ENCODE measurements at places on chromosomes 1 and 21.
A peak's percentile ranks its signal among the peaks of the same experiment; 100 is the strongest.

DNA sequence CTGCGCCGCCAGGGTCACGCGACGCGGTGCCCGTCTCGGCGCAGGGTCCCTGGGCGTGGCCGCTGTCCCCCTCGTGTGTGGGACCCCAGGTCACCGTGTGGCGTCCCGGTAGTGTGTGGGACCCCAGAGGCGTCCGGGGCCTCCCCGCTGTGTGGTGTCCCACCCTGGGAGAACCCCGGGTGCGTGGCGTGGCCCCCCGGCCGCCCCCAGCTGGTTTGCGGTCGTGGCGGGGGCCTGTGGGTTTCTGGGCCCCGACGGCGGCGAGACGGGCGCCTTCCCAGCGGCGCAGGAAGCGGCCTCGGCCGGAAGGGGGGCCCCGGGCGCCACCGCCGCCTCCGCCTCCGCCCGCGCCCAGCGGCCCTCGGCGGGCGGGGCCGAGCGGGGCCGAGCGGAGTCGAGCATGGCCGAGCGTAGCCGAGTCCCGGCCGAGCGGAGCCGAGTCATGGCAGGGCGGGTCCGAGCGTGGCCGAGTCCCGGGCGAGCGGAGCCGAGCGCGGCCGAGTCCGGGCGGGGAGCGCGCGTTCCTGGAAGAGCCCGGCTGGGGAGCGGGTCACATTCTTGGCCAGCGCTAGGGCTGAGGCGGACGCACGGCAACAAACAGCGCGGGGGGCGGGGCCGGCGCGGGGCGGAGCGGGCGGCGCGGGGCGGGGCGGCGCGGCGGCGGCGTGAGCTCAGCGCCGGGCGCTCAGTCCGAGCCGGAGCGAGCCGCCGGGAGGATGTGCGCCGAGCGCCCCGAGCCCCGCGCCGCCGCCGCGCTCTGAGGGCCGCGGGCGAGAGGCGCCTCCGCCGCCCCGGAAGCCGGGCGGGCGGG is 568 bp upstream of the SKI start:
- peak; percentile 96 for DNase-seq

DNA sequence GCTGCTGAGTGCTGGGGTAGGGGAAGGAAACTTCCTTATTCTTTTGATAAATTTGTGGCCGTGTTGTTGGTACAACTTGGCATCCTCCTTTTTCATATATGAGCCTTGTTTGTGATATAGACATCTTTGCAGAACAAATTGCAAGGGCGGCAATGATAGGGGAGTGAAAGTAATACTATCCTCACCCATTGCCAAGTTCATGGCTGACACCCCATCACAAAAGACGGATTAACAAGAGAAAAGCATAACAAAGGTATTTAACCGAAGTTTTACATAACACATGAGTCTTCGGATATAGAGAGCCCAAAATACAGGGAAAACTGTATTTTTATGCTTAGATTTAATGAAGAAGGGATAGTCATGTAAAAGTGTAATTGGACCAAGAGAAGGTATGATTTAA is 86.3 kb upstream of the TMPRSS2 start:
- no peak for DNase-seq

DNA sequence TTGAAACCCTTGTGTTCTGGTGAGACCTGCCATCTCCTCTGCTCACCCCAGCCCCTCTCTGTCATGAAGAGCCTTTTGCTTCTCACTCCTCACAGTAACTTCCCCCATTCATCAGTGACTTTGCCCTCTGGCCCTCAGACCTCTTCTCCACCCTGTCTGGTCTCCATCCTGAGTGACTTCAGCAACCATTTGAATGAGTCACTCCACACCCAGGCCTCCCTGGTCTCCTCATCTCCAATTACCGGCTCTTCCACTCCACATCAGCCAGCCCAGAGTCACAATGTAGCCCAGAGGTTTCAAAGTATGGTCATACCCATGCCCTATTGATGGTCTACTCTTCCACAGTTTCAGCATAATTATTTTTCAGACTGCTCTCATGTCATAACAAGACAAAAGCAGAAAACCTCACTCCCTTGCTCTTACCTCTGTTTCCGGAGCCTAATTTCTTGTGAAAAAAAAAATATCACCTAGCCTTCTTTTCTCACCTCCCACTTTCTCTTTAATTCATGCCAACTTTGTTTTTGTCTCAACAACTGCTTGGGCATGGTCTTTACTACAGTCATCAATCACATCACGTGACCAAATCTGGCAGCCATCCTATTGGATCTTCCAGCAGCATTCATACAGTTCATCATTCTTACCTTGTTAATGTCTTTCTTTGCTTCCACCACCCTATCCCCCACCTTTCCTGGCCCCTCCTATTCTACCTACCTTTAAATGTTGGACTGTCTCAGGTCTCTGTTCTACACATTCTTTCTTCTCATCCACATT is 35.6 kb upstream of the NEK7 start:
- DNase-seq: no peak

- no peak for DNase-seq
Observed at GRCh38 chr1:175206687-175207086, 14.1 kb upstream of the KIAA0040 start.

DNA sequence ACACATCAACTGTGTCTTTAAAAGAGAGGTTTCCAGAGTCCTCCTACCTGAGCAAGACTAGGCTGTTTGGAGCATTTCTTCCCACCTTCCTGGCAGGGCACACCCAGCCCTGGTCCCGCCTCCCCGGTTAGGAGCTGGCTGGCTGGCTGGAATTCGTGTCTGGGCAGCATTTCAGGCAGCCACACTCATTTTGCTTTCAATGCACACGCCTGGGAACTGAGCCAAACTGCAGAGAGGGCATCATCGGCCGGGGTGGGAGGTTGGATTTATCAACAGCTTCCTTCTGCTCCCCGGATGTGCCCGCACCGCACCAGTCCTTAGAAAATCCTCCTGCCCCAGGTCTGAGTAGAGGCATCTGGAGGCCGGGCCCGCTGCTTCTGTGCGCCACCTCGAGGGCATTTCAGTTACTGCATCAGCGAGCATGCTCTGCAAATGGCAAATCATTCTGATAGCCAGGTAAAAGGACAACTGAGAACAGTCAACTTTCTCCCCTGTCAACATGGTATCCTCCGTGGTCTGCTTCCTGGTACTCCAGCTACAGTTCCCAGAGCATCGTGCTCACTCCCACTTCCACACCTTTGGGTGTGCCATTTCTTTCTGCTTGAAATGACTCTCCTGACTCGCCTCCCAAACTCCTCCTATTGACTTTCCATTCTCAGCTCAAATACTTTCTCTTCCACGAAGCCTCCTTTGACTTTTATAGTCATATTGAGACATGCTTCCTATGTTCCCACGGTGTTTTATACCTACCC is 20.6 kb downstream of the TCEA3 start:
- DNase-seq: peak; percentile 97

DNA sequence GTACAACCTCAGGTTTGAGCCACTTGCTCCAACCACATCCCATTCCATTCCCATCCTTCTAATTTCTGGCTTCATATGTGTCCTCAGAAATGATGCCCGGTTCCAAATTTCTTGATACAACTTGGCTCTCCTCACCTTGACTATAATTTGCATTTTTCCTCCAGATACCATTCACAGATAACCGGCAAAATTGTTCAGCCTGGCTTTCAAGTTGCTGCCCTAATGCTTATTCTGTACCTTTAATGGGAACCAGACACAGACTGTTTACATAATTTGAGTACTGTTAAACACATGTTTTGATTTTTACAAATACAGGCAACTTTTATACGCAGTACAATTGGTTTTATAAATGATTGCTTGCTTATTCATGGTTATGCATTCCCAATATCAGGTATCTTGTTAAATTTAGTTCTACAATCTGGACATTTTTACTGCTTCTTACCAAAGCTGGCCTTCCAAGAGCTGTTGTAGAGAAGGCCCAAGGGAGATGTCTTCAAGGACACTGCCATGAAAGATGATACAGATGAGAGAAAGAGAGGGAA is 649.5 kb upstream of the CAMK1G start:
- DNase-seq: no peak

DNA sequence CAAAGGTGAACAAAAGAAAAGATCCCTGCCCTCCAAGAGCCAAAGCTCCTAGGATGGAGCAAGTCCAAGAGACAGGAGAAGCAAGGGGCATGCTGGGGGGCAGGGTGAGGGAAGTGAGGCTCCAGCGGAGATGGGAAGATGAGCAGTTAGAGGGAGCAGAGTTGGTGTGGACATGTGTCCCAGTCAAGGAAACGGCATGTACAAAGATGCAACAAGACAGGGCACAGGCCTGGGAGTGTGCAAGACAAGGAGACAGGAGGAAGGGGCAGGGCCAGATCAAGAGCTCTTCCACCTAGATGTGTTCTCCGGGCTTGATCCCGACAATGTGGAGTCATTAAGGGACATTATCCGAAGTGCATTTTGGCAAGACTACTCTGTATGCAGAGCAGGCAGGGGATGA is 82.1 kb downstream of the CAPZB start:
- DNase-seq: no peak

DNA sequence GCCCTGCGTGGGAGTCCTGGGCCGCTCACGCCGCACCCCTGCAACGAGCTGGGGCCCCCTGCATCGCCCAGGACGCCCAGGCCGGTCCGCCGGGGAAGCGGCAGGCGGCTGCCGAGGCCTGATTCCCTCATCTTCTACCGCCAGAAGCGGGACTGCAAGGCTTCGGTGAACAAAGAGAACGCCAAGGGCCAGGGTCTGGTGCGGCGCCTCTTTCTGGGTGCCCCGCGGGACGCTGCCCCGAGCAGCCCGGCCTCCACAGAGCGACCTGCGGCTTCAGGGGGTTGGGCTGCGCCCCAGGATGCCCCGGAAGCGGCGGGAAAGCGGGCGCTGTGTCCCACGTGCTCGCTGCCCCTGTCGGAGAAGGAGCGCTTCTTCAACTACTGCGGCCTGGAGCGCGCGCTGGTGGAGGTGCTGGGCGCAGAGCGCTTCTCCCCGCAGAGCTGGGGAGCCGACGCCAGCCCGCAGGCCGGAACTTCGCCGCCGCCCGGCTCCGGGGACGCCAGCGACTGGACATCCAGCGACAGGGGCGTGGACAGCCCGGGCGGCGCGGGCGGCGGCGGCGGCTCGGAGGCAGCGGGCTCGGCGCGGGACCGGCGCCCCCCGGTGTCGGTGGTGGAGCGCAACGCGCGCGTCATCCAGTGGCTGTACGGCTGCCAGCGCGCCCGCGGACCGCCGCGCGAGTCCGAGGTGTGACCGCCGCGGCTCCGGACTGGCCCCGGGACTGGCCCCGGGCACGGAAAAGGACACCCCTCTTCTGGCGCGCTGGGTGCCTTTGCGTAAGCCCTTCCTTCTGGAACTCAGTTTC is 2.7 kb downstream of the FAM110D start:
- DNase-seq: peak; percentile 73

DNA sequence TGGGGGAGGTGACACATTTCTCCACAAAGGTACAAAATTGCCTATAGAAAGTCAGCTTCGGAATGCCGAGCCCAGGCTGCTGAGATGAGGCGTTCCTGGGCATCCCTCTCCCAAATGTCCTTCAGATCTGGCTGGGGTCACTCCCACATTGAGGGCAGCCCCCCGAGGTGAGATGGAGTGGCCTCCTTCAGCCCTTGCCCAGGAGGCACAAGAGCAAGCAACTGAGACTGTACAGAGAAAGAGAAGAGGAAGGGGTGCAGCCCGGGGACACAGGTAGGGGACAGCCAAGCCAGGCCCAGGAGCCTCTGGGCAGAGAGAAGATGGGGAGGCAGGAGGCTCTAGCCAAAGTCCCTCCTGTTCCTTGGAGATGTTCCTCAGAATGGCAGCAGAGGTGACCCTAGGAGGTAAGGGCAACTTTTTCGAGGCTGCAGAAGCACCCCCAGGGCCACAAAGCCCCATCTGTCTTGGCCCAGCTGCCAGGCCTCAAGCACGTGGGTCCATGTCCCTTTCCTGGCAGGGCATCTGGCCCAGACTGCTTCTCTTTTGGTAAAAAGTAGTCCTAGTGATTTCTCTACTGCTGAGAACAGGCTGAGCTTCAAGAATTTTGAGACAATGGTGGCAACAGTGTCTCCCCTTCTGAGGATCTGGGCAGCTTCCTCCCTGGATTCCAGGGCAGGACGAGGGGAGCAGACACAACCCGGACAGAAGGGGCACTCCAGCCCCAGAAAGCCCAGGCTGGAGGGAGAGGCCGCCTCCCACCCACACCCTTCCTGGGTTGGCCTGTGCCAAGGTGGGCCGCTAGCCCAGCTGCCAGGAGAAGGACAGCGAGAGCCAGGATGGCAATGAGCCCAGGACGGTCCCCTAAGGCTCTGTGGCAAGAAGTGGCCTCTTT is 68.0 kb downstream of the LRRN2 start:
- no peak for DNase-seq

DNA sequence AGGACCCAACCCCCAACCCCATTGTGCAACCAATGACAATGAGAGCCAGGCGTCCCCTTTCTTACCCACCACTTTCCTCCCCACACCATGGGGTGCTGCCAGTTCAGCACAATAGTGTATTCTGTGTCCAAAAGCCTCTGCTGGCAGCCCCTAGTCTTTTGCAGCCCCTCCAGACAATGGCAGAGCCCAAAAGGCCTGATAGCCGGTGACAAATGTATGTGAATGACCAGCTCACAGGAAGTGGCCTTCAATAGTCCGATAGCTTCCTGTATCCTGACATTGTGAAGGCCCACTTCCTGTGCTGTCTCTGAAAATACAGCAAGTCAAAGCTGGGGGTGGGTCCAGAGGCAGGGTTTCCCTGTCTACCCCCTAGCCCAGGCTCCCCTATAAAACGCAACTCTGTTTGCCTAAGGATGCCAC is 16.6 kb downstream of the SMIM12 start:
- DNase-seq: no peak

GRCh38 chr1:76191561-76191960 is 117.0 kb downstream of the ST6GALNAC3 start:
- no peak for DNase-seq

GRCh38 chr1:7247158-7247557 is 461.9 kb downstream of the CAMTA1 start:
- DNase-seq: no peak

DNA sequence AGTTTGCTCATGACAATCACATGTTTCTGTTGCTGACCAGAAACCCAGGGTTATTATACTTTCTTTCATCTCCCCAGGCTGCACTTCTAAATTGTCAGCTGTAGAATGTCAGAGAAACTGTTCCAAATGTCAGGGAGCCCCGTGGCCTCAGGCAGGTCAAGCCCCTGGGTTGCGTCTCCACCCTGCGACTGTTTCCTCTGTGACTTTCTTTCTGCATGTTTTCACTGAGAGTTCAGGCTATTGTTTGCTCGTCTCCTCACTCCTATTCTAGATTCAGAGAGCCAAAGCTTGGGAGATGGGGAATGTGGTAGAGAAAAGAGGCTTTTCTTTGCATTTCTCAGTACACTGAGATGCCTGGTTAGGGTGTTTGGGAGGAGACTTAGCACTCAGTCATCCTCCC is 97.4 kb downstream of the CENPF start:
- no peak for DNase-seq

GRCh38 chr1:211543025-211543424 is 35.9 kb downstream of the SLC30A1 start:
- no peak for DNase-seq

Data from NCI-H2227 treated with DMSO at 0.1 percent for 48 hours (cell line).